ENCODE measurements at places on chromosomes 1 and 21.

DNA sequence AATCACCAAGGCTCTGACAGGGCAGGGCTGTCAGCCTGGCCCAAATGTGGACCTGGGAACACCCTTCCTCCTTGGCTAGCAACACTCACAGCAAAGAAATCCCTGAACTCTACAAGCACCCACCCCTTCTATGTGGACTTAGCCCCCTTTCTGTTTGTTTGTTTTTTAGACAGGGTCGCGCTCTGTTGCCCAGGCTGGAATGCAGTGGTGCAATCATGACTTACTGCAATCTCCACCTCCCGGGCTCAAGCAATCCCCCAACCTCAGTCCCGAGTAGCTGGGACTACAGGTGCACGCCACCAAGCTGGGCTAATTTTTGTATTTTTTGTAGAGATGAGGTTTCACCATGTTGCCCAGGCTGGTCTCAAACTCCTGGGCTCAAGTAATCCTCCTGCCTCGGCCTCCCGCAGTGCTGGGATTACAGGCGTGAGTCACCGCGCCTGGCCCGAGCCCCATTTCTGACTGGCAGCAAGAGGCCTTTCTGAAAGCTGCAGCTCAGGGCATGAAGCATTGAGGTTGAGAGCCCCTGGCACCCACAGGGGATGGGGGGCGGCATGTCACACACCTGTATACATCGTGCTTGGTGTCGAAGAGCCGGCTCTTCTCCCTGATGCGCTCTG, 16.2 kb downstream of the RIPK4 start:
- DNase-seq: no peak

DNA sequence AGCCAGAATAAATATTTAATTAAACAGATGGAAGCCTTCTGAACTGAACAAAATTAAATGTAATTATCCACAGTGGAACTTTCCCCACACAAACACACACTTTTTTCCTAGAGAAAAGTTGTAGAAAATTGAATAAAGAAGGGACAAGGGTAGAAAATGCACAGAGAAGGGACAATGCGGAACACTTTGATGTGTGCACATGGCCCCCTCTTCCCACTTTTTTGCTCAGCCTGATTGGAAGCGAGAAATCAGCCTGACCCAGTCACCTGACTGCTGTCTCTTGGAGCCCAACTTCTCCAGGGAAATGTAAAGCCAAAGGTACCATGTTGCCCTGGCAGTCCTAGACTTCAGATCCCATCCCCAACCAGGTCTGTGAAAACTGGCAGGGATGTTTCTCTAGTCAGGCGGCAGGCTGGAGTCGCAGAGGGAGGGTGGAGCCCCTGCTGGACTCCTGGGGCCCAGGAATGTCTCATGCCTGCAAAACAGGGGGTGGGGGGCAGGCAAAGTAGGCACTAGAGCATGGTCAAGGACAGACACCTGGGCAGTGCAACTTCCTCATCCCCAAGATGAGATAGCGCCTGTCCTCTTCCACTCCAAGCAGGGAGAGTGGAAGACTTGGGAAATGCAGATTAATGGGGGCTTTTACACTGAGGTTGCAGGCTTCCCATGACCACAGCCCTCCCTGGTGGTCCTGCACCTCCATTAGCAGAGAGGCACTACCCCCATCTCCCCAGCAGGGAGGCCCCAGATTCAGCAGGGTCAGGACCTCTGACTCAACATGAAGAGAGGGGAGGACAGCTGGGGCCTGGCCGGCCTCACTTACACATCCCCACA, 2.8 kb downstream of the CERS2 start:
- DNase-seq: no peak

DNA sequence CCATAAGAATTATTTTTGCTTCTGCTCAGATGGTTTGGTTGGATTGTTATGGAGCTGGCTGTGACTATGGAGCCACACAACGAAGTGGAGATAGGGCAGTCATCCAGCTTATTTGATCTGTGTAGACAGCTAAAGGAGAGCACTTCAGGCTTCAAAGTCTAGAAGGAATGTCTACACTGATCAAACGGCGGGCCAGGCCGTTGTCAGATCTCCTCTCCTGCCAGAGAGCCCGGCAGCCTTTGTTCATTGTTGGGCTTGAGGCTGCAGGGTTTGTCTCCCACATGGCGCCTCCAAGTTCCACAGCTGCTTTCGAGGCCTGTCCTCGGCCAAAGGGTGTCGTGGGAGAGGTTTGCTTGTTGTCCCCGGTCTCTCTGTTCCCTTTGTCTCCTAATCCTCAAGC, 2.8 kb upstream of the STMN1 start:
- DNase-seq: no peak

- no peak for DNase-seq
Measured at GRCh38 chr1:64508629-64509028, 38.7 kb downstream of the CACHD1 start.

DNA sequence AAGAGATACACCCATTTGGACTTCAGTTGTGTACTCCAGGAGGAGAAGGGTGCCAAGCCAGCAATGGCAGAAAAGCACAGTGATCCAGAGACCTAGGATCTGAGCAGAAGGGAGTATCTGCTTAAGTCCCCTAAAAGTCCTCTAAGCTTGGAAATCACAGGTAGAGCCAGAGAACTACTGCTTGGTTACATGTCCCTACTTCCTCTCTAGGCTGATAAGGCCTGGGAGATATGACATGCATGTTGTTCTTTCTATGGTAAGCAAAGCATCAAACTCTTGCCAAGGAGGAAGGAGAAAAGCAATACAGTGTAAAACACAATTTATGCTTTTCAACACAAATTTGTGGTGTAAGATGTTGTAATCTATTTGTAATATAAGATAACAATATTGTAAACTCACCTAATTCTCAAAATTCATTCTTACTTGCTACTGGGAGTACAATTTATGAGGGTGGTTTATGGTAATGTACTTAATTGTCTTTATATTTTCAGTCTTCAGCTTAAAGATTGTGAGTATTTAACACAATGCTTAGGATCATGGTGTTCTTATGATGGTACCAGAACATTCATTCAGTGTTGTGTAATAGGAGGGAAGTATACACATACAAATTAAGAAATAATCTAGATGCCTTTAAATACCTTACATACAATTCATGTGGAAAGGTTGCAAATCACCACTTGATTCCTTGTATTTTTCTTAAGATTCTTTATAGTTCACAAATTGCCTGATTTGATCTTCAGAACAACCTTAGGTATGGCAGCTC, 49.1 kb upstream of the GNG12 start:
- DNase-seq: no peak

- DNase-seq: peak; percentile 1
Measured at GRCh38 chr1:228088586-228089498, 6.3 kb downstream of the ARF1 start.

- no peak for DNase-seq
Measured at GRCh38 chr1:7564137-7564536, 207.0 kb upstream of the VAMP3 start.

- no peak for DNase-seq
Measured at GRCh38 chr1:158491316-158491715, 19.3 kb downstream of the OR10R2 start.

DNA sequence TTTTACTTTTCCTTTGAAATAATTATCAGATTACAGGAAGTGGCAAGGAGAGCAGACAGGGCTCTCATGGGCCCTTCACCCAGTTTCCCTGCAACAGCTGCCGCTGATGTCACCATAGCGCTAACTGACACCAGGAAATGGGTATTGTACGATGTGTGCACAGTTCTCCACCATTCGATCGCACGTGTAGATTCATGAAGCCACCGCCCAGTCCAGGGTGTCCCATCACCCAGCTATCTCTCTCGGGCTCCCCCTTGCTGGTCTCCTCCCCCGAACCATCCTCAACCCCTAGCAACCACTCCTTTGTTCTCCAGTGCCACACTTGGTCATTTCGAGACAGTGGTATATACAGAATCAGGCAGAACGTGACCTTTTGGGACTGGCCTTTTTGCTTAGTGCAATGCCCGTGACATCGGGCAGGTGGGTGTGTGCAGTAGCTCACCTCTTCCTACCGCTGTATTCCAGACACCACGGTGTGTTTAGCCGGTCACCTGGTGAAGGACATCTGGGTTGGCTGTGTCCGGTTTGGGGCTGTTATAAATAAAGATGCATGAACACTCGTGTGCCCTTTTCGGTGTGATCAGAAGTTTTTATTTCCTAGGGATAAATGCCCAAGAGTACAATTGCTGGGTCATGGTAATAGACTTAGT, 118.4 kb downstream of the CRYAA start:
- DNase-seq: no peak

GRCh38 chr21:32592929-32593502, 7.7 kb upstream of the TCP10L start:
- no peak for DNase-seq

GRCh38 chr1:30518696-30519095, 204.7 kb downstream of the MATN1 start:
- DNase-seq: no peak

GRCh38 chr1:85078903-85079302, 30.6 kb upstream of the MCOLN3 start:
- no peak for DNase-seq

DNA sequence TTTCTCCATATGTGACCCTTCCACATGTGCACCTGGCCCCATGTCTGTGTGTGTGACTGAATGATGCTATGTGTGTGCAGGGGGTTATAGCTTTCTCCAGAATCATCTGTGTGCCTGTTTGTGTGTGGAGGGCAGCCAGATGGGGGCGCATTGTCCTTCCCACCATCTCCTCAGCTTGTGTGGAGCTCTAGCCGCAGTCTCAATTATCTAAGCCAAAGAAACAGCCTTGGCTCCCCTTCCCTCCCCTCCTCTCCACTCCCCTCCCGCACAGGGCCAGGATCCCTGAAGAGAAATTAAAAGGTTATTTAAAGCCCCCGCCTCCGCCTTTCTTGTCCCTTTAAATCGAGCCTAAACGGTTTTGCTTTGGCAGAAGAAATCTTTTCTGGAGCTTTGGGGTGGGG, 1.8 kb upstream of the DMBX1 start:
- no peak for DNase-seq

DNA sequence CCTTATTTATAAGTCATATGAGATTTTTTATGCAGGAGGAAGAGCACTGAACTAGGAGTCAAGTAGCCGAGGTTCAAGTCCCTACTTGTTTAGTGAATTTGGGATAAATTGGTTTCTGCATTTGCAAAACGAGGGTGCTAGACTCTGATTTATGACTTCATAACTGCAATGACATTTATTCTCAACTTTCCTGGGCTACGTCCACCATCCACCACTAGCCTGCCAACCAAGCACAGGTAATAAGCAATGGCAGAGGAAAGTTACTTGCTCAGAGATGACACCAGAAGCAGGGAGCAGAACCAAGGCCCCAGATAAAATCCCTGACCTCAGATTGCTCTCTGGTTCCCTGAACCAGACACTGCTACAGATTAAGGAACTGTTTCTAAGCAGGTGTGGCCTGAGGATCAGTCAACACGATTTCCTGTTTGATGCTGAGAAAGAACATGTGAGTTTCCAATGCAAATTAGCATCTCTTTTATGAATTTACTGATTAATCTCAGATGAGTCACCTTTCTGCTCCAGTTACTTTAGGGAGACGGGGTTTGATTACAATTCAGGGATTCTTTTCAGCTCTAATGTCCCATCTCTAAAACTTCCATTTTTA, 52.7 kb downstream of the PLPP3 start:
- DNase-seq: no peak

GRCh38 chr1:15099441-15100120, 54.0 kb upstream of the TMEM51 start:
- no peak for DNase-seq

- no peak for DNase-seq
Measured at GRCh38 chr1:238690415-238690814, 696.0 kb upstream of the CHRM3 start.

DNA sequence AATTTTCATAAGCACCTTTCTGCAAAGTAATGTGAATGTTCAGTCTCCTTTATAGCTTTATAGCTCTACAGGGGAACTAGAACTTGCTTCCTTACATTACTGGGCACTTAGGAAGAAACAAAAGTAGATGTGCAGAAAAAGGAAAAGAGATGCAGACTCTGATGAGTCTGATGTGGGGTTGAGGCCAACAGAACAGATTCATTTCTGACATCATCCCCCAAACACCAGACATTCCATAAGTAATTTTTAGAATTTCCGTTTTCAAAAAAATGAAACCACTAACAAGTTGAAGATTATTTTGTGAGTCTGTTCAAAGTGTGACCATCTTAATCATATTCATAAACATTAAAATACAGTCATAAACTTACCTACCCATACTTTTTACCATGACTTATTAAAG, 96.0 kb downstream of the NRIP1 start:
- no peak for DNase-seq

- peak; percentile 75 for DNase-seq
Measured at GRCh38 chr1:20194757-20195461, 8.6 kb upstream of the PLA2G2C start.

DNA sequence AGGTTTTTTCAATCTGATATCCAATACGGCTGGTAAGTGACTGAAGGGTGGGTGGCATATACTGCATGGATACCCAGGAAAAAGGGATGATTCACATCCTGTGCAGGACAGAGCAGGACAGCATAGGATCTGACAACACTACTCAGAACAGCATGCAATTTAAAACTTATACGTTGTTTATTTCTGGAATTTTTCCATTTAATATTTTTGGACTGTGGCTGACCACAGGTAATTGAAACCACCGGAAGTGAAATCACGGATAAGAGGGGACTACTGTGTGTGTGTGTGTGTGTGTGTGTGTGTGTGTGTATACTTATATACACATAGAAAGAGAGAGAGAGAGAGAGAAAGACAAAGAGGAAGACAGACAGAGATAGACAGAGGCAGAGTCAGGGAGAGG, 23.0 kb downstream of the ERICH3 start:
- no peak for DNase-seq

DNA sequence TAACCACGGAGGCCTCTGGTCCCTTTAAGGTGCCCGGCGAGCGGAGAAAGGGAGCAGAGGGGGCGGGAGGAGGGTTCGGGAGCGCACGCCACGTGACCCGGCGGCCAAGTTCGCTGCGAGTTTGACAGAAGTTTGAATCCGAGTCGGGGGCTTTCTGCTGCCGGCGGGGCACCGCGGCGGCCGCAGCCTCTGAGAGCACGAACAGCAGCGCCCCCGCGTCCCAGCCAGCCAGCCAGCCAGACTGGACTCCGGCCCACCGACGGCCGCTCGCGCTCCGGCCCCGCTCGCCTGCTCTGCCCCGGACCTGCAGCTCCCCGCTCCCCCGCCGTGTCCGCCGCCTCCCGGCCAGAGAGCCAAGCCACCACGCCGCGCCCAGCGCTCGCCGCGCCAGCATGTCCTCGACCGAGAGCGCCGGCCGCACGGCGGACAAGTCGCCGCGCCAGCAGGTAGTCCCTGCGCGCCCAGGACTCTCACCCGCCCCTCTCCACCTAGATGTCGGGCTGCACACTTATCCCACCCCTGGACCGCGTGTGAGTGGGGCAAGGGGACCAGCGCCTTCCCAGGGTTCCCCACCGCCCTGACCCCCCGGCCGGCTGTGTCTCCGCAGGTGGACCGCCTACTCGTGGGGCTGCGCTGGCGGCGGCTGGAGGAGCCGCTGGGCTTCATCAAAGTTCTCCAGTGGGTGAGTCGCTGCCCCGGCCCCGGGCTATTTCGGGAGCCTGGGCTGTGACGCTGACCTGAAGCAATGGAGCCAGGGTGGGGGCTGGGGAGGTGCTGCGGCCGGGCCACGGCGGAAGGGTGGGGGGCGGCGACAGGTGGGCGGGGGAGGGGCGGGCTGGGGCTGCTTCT, at the start of gene SYPL2:
SYPL2 (plus strand) TSS at position 95 of the 849 bp plus-strand sequence; CDS start at position 393, 298 bp downstream.
- no peak for DNase-seq

GRCh38 chr1:113153116-113153803, 80.3 kb downstream of the LRIG2 start:
- DNase-seq: no peak

GRCh38 chr1:110612060-110612745, 6.0 kb upstream of the KCNA2 start:
- DNase-seq: no peak

- DNase-seq: no peak
Measured at GRCh38 chr1:56897150-56898004, 42.8 kb downstream of the C8A start.

All from stimulated activated CD4-positive, alpha-beta T cell treated with anti-CD3 and anti-CD28 coated beads, Interleukin-1b, Interleukin-23, amount 100 ng/mL, for 48 hours (primary cell).